Upper lobe of right lung (tissue), 1 donor: ENCODE measurements at places on chromosomes 16 and 17.

GRCh38 chr17:78407387-78408000 lies 29.0 kb downstream of the PGS1 start:
- DNase-seq = no peak

DNA sequence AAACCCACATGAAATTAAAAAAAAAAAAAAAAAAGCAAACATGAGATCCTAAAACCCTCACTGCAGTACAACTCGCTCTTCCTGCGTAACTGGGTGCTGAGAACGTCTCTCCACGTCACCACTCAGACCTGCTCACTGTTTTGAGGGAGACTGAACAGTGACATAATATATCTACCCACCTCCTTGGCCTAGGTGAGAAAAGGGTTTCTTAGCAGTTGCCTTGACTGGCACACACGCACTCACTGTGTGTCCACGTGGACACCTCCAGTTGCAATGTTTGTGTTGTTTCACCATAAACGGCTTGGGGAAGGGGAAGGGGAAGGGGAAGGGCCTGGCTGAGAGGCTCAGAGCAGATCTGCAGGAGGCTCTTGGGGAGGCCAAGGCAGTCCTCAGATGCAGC lies 32.0 kb downstream of the FANCA start:
- no peak for DNase-seq

GRCh38 chr17:76011951-76012350 lies 11.3 kb downstream of the CDK3 start:
- DNase-seq = no peak

DNA sequence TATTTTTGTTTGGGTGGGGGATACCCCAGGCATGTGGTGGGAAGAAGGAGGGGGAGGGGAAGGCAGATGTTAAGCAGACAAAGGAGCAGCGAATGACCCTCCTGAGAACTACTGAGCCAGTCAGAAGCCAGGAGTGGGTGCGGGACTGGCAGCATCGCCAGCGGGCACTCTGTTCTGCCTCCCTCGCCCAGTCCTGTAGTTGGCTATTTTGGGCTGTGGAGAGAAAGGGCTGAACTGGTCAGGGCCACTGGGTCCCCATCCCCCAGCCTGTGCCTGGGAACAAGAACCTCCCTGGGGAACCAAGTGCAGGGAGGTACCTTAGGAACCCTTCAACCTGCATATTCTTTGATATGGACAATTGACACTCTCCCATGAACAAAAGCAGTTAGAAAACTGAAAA lies 6.4 kb downstream of the LRRC3C start:
- no peak for DNase-seq

GRCh38 chr17:45946841-45947256 lies 52.2 kb upstream of the STH start:
- DNase-seq = no peak
